ENCODE measurements at places on chromosomes 4 and X.

GRCh38 chr4:978957-979701 lies 5.8 kb upstream of the DGKQ start:
- DNase-seq, result no peak

DNA sequence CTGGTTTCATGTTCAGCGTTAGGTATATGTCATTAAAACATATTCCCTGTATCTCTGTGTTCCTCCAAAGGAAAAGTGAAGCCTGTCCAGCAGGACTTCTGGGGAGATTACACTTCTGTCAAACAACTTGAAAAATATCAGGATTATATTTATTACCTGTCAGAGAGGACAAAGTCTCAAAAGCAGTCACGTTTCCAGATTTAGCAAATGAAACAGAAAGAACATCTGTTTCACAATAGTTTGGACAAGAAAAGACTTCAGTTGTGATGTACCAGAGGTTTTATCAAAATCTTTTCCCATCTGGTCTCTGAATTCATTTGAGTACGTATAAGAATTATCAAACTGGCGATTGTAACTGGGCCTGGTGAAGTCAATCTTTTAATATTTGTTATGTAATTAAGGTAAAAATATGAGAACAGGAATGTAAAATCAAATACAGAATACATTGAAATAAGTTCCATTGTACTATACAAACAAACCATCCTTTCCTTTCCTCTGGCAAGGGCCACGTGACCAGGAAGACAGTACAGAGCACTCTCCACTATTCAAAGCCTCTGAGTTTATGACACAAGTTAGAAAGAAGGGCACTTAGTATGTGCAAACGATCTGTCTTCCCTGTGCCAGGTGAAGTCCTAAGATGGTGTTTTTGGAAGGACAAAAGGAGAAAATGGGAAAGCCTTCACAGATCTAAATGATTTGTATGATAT lies 3.2 kb downstream of the CASP3 start:
- DNase-seq, result no peak

GRCh38 chrX:53374222-53374820 lies 48.1 kb downstream of the SMC1A start:
- peak; percentile 8 for DNase-seq

- DNase-seq, result no peak
Observed at GRCh38 chrX:38318196-38318595, 9.1 kb downstream of the RPGR start.

- DNase-seq, result peak; percentile 13
Observed at GRCh38 chrX:42131856-42132255, 208.5 kb upstream of the CASK start.

DNA sequence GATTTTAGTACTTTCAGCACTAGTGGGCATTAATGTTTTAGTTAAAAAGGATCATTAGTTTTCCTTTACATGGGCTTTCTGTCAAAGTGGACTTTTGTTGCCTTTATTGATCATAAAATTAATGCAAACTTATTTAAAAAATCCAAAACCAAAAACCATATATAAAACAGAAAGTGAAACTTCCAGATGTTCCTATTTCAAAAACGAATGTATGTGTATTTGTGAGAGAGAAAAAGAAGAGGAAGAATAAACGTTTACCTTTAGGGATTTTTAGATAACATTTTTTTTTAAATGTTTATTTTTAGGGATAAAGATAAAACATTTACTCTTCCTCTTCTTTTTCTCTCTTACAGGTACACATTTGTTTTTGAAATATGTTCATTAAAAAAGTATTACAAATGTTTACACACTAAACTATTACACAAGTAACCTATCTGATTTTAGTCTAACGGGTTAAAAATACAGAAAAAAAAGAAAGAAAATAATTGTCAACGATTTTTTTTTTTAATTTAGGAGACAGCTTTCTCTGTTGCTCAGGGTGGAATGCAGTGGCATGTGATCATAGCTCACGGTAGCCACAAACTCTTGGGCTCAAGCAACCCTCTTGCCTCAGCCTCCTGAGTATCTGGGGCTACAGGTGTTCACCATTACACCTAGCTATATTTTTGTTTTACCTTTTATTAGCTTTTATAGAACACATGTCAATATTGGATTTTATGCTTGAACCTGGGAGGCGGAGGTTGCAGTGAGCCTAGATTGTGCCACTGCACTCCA lies 16.8 kb upstream of the COX18 start:
- no peak for DNase-seq

DNA sequence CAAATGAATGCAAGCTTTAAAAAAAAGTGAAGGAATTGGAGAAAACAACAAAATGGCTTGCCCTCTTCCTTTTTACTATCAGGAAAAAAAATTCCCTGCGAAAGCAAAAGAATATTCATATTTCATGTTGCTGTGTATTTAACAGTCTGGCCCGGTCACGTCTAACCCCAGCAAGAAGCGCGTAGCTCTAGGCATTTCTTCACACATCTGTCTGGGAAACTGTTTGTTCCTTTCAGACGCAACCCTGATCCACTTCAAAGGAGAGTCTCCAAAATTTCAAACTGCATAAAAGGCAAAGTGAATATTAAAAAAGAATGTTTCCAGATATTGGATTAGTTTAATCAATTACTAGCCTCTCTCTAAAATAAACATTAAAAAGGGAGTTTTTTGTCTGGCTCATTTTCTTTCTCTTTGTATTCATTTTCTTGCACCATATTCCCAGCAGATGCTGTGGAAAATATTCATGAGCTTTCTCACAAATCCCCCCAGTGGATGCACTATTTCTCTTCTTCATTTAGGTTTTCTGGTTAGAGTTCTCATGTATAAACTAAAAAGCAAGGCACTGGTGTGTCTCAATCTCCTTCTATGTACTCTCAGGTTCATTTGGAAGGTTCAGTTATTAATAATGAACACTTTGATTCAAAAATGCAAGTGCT lies 145.3 kb downstream of the MID1 start:
- no peak for DNase-seq

GRCh38 chrX:121781991-121782390 lies 734.6 kb downstream of the GLUD2 start:
- no peak for DNase-seq

GRCh38 chr4:187921946-187922623 lies 73.5 kb upstream of the ZFP42 start:
- peak; percentile 24 for DNase-seq

DNA sequence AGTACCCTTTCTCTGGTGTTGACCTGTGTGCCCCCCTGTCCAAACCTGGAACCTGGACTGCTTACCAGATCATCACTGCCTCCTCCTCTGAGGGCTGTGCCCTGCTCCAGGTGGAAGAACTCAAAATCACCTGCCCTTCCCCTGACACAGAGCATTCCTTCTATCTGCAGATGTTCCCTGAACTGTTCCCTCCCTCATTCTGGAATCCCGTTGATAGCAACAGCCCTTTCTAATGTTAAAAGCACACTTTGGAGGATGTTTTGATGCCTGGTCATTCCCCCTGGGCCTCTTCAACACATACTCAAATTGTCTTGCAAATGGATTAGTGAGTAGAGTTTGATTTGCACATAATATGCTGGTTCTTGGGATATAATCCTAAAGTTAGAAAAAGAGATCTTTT lies 225.8 kb downstream of the FGF13 start:
- no peak for DNase-seq

GRCh38 chr4:184448821-184449220 lies 25.5 kb downstream of the IRF2 start:
- peak; percentile 78 for DNase-seq
